Sciatic nerve (tissue), 2 donors: ENCODE measurements at places on chromosomes 2 and 18.

DNA sequence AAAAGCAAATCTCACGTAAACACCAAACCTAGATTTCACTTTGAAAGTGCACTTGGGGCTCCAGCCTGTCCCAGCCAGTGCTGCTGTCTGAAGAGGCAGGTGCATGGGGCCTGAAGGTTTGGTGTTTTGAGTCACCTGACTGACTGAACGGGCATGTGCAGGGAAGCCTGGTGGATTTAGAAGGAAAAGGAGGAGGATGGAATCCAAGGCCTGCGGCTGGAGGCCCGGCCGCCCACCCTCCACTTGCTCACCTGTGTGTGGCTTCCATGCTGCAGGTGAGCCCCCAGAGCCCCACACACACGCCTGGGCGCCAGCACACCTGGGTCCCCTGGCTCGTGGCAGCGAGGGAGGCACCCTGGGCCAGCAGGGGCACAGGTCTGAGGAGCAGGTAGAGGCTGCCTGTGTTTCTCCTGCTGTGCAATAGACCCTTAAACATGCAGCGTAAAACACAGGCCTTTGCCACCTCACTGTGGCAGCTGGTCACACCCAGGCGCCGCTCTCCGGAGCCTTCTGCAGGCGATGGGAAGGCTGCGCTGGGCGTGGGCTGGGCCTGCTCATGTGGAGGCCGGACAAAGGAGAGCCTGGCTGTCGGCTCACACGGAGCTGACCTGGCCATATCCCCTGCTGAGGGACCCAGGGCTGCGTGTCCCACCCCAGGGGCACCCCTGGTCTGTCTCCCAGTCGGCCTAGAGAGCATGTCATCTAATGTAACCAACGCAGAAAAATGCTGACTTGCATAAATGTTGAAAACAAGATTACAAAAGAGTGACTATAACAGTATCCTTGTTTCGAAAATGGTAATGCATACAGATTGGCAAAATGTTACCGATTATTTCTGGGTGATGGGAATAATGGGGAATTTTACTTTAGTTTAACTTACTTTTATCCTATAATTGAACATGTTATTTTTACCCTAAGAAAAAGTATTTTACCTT is 71.3 kb downstream of the TMEM18 start:
- no peak for DNase-seq

- DNase-seq: no peak
Measured at GRCh38 chr2:222050981-222051380, 247.8 kb downstream of the PAX3 start.

DNA sequence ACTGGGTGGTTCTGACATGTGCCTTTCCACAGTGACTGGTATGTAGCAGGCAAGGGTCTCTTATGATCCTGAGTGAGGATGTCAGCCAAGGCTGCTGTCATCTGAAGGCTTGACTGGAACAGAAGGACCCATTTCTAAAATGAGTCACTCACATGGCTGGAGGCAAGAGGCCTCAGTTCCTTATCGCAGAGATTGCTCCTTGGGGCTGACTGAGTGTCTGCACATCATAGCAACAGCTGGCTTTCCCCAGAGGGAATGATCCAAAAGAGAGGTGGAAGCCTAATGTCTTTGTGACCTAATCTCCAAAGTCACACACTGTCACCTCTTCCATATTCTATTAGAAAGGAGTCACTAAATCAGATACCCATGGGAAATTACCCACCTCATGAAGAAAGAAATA is 114.0 kb downstream of the NEDD4L start:
- DNase-seq: no peak

DNA sequence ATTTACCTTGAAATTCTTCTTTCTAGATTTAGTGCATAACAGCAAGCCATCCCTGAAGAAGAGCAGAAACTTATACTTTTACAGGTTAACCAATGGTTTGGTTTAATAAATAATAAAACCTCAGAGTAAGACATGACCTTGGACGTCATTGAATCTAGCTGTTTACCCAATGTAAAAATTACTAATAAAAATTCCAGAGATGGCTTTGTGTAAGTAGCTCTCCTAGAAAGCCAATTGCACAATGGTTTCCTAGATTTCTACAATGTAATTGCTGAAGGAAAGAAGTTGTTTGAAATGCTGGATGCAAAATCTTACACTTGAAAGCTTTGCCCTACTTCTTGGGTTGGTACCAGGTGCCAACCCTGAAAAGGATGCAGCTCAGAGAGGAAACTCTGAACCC is 1.5 kb downstream of the XDH start:
- no peak for DNase-seq

DNA sequence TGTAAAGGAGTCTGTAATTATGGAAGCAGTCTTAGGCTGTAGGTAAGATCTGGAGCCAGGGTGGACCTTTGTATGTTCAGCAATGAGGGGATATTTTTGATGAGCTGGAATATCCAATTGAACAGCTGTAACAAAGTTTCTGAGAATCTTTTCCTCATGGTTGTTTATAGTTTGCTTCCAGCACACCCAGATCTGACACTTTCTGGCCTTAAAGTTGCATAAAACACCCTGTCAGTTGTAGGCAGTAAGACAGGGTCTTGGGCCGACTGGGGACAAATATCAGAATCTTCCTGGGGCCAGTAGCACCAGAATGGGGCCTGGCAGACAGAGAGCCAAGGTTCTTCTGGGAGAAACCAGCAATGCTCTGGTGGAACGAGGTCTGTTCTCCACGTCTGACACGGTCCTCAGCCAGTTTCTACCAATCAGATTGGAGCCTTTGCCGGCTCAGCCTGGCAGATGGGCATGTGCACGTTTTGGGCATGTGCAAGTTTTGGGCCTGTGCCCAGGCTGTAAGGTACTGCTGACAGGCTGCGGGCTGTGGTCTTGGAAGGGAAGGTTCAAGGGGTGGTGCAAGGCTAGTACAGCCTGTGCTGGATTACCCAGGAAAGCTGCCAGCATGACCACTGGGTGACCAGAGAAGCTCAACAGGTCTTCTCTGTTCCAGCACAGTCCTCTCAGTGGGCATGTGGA is 89.8 kb downstream of the PRKCE start:
- no peak for DNase-seq

- no peak for DNase-seq
Measured at GRCh38 chr2:141048951-141049350, 1081.9 kb downstream of the LRP1B start.
